Common myeloid progenitor, CD34-positive (primary cell): ENCODE measurements at places on chromosomes 13 and 19.

GRCh38 chr13:69300131-69300530 lies 807.5 kb upstream of the ATXN8OS start:
- no peak for DNase-seq

DNA sequence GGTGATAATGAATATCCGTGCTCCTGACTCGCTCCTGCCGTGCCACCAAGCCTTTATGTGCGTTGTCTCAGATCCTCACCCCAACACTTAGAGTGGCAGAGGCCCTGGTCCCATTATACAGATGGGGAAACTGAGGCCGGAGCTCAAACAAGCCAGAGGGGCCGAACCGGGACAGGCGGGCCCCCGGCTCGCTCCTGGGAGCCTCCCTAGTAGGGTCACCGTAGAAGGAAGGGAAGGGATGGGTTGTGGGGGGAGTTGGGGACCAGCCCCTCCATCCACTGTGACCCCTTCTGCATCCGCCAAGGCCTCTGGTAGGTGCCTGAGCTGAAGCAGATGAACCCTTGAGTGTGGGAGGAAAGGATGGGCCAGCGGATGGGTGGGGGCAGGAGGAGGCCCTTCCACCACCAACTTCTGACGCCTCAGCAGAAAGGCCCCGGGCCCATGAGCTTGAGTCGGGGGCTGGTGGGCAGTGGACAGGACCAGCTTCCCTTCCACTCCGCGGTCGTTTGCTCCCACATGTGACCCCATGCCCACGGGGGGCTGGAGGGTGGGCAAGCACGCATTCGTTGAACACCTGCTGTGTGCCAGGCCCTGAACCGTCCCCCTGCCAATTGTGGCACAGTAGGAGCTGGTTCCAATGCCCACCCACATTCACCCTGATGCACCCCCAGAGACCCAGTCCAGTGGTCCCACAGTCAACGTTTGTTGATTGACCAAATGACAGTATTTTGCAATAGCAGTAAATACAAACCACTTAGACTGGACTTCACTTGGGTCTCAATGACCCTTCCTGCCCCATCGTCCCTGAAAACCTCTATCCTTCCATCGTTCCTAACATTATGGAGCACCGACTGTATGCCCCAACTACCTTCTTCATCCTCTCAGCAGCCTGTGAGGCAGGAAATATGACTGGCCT lies 24.2 kb upstream of the TCF3 start:
- DNase-seq = no peak

GRCh38 chr13:51550151-51550550 lies 34.1 kb upstream of the WDFY2 start:
- no peak for DNase-seq

DNA sequence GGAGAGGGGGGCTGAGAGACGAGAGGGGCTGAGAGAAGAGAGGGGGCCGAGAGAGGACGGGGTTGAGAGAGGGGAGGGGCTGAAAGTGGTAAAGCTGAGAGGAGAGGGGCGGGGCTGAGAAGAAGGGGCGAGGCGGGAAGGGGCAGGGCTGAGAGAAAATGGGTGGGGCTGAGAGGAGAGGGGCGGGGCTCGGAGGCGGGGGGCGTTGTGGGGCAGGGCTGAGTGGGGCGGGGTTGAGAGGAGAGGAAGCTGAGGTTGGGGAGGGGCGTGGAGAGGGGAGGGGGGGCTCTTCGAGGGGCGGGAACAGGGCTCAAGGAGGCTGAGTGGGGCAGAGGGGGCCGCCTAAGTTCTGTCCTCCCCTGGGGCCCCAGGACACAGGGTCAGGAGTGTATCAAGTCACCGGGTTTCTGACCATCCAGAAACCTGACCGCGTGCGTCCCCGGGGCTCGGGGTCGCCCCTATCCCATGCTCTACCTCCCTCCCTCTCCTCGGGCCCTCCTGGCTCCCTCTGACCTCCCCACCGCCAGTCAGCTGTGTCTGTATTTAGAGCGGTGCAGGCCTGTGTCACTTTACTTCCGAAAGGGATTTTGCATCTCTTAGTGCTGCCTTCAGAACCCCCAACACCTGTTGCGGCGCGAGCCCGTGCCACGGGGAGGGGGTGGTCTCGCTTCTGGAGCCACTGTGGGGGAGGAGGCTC lies 38.6 kb upstream of the SEMA6B start:
- DNase-seq = peak; percentile 92

DNA sequence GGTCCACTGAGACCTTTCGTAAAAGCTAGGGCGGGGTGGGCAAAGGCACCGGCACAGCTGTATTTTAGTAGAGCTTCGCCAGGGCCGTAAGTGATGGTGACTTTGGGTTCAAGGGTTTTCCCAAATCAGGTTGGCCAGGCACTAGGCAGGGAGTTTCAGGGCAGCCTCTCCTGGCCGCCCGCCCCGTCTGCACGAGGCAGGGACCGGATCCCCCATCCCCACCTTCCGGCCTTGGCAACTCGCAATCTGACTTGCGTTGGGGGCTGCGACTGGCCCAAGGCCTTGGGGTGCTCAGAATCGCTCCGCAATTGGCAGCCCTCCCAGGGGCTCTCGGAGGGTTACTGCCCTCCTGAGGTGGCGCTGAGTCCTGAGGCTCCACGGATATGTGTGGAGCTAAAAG lies 4.1 kb upstream of the ZIC5 start:
- peak; percentile 9 for DNase-seq

- DNase-seq = peak; percentile 93
Measured at GRCh38 chr19:7944177-7944761, 803 bp upstream of the TIMM44 start.

DNA sequence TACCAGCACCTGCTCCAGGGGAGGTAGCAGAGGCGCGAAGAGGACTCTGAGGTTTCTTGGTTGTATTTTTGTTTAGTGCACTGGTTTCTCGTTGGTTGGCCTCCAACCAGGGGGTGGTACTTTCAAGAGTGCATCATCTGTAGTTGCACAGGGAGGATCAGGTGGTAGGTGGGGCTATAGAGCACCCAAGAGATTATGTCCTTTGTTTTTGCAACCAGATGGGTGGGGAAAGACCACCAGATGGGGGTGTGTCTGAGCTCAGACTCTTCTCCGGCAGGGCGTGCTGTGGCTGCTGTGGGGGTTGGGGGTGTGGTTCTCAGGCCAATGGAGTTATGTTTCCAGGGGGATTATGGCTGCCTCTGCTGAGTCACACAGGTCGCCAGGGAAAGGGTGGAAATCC lies 254.4 kb upstream of the KLF12 start:
- no peak for DNase-seq

DNA sequence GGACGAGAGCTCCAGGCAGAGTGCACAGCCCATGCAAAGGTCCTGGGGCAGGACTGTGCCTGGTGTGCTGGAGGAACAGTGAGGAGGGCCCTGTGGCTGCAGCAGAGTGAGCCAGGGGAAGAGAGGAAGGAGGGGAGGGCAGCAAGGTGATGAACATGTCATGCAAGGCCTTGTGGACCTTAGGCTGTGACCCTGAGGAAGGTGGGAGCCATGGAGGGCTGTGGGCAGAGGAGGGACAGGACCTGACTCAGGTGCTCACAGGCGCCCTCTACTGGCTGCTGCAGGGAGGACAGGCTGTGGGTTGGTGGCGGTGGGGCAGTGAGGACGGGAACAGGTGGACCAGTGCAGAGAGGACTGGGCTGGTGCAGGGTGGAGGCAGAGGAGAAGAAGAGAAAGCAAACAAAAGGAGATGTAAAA lies 170.3 kb downstream of the PTPRS start:
- peak; percentile 9 for DNase-seq

GRCh38 chr19:29206453-29206852 lies 6.5 kb downstream of the UQCRFS1 start:
- no peak for DNase-seq

DNA sequence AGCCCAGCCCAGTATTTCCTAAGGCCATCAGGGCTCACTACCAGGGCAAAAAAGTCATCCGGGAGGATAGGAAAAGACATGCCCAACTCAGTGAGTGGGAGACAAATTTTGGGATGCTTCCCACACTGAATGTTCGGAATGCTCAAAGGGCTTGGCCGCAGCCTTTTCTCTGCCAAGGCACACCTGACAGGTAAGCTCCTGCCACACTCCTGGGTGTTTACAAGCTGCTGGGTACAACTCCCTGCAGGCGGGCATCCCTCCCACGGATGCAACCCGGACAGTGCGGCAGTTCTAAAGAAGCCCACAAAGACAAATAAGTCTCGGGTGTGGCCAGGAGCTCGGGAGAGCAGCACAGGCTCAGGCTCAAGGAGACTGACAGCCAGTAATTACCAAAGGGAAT lies 28.1 kb downstream of the SLC7A1 start:
- no peak for DNase-seq

- DNase-seq = no peak
Measured at GRCh38 chr13:73039201-73040108, 19.4 kb upstream of the KLF5 start.

DNA sequence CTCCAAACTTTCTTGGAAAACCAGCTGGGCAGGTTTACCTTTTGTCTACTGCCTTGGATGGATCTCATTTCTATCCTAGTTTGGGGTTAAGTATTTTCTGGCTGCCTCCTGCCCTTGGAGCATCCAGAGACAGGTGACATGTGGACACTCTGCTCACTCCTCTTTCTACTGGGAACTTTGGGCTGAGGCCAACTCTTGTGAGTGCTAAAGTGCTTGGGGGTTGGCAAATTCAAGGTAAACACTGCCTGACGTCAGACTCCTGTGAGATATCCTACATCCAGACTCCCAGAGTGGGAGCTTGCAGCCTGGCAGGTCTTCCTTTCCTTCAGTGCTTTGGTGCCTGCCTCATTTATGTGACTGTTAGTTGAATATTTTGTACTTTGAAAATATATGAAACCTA lies 388.1 kb downstream of the KCNRG start:
- DNase-seq = no peak

DNA sequence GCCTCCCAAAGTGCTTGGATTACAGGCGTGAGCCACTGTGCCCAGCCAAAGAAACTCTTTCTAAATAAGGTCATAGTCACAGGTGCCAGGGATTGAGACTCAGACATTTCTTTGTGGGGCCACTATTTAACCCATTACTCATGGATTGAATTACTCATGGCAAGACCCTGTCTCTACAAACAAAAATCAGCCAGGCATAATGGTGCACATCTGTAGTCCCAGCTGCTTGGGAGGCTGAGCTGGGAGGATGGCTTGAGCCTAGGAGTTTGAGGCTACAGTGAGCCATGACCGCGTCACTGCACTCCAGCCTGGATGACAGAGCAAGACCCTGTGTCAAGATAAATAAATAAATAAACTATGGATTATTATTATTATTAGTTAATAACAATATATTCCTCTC lies 3.6 kb upstream of the KLF2 start:
- no peak for DNase-seq

GRCh38 chr13:98979012-98979660 lies 1.3 kb upstream of the DOCK9 start:
- no peak for DNase-seq

- no peak for DNase-seq
Measured at GRCh38 chr13:64453831-64454230, 2776.3 kb downstream of the PCDH9 start.

- DNase-seq = no peak
Measured at GRCh38 chr19:38073841-38074685, 150.0 kb downstream of the DPF1 start.

- DNase-seq = no peak
Measured at GRCh38 chr13:78875792-78876580, 217.0 kb upstream of the OBI1 start.

- no peak for DNase-seq
Measured at GRCh38 chr19:43799502-43800142, 2.6 kb downstream of the LYPD5 start.

- DNase-seq = no peak
Measured at GRCh38 chr19:21848706-21849105, 12.7 kb upstream of the ZNF43 start.

DNA sequence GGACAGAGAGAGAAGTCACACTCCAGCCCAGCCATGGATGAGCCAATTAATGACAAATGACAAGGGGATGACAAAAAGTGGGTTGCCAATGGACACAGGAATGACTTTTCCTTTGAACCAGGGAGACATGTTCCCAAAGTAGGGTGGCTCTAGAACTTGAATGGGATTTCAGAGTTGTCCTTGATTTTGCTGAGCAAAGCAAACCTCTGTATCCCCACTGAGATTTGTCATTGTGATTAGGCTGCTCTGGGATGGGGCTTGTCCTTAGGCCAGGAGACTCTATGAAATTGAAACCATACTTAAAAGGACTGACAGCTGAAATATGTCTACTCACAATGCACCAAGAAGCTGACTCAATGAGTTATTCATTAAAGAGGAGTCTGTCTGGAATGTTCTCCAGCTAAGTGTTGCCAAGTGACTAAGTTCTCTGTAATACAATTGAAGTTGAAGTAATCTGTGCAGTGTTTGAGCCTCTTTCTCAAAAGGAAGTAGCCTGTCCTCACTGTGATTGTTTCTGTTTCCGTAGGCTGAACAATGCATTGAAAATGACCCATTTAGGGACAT lies 69.0 kb upstream of the PCDH9 start:
- no peak for DNase-seq

DNA sequence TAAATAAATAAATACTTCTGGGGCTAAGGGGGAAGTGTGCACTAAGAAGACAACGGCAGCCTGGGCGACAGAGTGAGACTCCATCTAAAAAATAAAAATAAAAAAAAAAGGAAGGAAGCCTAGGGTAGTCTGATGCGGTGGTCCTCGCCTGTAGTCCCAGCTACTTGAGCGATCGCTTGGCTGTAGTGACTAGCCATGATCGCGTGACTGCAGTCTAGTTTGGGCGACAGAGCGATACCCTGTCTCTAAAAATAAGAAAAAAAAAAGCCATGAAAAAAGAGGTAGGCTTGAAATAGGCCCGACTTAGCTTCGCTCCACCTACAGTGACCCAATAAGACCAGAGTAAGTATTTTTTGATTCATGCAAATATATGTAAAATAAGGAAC lies 661 bp upstream of the BABAM1 start:
- DNase-seq = peak; percentile 75

- no peak for DNase-seq
Measured at GRCh38 chr13:112131081-112131712, 64.2 kb downstream of the SOX1 start.

- no peak for DNase-seq
Measured at GRCh38 chr19:38551450-38551813, 66.3 kb downstream of the MAP4K1 start.

DNA sequence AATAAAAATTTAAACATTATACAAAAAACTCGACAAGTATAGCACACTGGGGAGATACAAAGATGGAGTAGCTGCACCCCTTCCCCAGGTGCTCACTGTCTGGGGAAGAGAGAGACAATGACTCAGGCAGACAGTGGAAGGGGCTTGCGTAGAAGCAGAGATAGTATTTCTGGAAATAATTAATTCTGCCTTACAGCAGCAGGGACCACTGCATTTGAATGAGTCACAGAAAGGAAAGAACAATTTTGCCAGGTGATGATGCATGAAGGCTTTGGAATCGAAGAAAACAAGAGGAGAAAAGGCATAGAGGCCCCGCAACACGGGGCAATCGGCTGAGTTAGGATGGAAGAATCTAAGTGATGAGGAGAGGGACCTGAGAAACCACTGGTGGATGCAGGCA lies 447.4 kb downstream of the EFNB2 start:
- DNase-seq = no peak

GRCh38 chr13:93145199-93145598 lies 81.4 kb upstream of the GPC6 start:
- no peak for DNase-seq

DNA sequence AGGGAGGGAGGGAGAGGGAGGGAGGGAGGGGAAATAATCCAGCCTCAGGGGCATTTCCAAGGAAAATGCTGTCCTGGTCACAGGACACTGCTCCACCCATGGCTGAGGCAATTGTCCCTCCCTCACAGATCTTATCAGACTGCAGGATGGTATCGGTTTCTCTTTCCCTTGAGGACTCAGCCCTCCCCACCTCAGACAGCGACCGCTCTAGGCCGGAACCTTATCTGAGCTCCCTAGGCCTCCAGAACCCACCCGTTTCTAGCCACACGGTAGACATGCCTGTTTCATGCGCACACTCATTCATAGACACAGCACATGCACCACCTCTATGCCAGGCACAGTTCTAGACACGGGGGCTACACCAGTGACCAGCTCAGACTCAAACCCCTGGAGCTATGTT lies 10.0 kb upstream of the IZUMO2 start:
- DNase-seq = no peak
